ENCODE measurements at places on chromosomes 7 and 10.

DNA sequence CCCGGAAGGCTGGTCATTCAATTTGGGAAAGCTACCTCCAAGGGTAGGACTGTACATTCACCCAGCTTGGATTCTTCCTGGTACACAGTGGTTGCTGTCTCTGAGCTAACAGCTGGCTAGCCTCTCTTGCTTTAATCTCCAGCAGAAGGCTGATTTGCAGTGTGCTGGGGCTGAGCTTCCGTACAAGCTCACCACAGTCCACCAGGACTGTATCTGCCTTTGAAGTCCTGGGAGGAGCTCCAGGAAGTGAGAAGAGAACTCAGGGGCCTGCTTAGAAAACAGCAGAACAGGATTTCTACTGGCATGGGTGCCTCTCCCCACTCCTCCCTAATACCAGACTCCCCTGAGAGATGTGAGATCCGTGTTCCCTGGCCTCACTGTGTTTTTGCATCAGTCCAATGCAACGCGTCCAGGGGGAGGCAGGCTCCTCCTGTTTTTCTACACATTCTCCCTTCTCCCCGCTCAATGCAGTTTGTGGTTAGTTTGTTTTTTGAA is 6.6 kb downstream of the AFAP1L2 start:
- DNase-seq, result no peak

- DNase-seq, result peak; percentile 74
These were observed 570 bp upstream of the PRTFDC1 start for GRCh38 chr10:24952707-24953645.

GRCh38 chr7:55641273-55641691 is 69.0 kb upstream of the VOPP1 start:
- peak; percentile 43 for DNase-seq

- no peak for DNase-seq
These were observed 225.5 kb downstream of the ANKRD7 start for GRCh38 chr7:118449797-118450567.

- no peak for DNase-seq
These were observed 146.4 kb downstream of the ANLN start for GRCh38 chr7:36535866-36536664.

Measured in head of caudate nucleus (tissue), 42 donors.